Progenitor cell of endocrine pancreas (in vitro differentiated cells): ENCODE measurements at places on chromosomes 7 and 10.

DNA sequence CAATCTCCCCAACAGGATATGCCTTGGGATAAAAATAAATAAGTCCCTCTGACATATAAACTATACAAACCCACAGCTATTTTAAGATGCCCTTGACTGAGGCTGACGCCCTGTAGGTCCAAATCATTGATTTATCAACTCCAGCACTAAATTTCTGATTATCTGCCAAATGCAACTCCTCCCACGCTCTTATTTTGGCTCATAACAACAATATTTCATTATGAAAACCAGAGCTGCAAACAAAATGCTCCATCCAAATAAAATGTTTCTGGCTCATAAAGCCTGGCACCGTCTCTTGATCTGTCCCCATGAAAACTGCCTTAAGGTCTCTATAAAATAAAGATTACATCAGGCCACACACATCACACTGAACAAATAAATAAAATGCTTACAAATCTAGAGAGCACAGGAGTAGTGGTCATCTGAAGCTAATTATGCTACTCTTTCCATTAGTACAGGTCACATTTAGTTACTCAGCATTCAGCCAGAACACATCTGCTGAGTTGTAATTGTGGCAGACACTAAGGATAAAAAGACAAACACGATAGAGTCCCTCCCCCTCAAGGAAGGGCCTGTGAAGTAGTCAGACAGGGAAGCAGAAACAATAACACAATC, 28.8 kb downstream of the CACUL1 start:
- no peaks in the 10 kb centered on the region for H3K27me3 ChIP-seq
- peak overlapping the region; percentile 23 for H3K27ac ChIP-seq
- DNase-seq: no peak
- no peaks in the 10 kb centered on the region for H3K36me3 ChIP-seq
- H3K4me1 ChIP-seq: peaks cover 25% of the 10 kb centered on the region
- H3K4me3 ChIP-seq: no peak overlapping the region

- H3K4me1 ChIP-seq: peaks cover 12% of the 10 kb centered on the region
- H3K27ac ChIP-seq: no peak overlapping the region
- H3K4me3 ChIP-seq: no peak overlapping the region
- DNase-seq: no peak
Observed at GRCh38 chr10:53260213-53260612, 487.6 kb upstream of the MBL2 start.

DNA sequence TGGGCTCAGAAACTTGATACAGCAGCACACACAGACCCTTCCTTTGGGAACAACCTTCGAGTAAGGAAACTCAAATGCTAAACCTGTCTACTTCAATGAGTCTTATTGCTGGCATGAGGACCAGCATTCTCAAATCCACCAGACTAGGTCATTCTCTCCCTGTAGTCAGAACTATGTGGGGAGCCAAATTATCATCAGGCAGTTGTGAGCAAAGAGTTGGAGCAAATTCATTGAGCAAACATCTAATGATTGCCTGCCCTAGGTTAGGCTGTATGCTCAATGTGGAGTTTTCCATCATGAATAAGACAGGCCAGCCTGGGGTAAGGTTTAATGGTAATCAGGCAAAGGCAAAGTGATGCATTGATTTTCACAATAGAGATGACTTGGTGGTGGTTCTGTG, 3.6 kb downstream of the EPDR1 start:
- H3K36me3 ChIP-seq: peaks cover 1% of the 10 kb centered on the region
- no peak overlapping the region for H3K4me3 ChIP-seq
- DNase-seq: no peak
- H3K27me3 ChIP-seq: peaks cover 42% of the 10 kb centered on the region

- H3K27me3 ChIP-seq: no peaks in the 10 kb centered on the region
- peak overlapping the region; percentile 14 for H3K4me3 ChIP-seq
- peak overlapping the region; percentile 99 for H3K27ac ChIP-seq
- peaks cover 40% of the 10 kb centered on the region for H3K4me1 ChIP-seq
Observed at GRCh38 chr10:3850999-3851937, 66.3 kb upstream of the KLF6 start.

DNA sequence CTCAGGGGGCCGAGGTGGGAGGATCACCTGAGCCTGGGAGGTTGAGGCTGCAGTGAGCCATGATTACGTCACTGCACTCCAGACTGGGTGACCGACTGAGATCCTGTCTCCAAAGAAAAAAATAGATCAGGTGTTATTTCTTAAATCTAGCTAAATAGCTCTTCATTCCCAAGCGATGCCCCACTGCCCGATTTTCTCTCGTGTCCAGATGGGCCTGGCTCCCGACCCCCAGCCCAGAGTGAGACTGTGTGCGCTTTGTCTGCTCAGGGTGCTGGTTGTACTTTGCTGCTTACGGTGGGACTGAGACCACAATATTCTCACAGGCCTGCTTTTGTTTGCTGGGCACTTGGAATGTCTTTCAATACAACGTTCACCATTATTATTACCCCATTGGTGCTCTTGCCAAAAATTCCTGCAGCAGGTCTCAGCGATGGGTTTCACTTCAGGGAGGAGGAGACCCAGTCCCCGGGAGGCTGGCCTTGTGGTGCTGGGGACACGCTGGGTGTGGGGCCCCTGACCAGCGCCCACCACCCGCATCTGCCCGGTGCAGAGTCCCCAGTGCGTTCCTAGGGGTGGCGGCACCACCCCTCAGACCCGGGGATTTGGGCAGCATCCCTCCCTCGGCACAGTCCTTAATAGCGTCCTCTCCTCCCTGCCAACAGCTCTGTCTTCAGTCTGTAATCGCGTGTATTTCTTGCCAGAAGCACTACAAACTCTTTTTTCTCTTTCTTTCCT, 20.4 kb upstream of the DPYSL4 start:
- H3K27me3 ChIP-seq: peaks cover 46% of the 10 kb centered on the region
- no peak for DNase-seq
- H3K4me3 ChIP-seq: no peak overlapping the region
- H3K4me1 ChIP-seq: no peaks in the 10 kb centered on the region
- no peaks in the 10 kb centered on the region for H3K36me3 ChIP-seq

- H3K4me1 ChIP-seq: peaks cover 22% of the 10 kb centered on the region
- peak overlapping the region; percentile 45 for H3K4me3 ChIP-seq
- no peaks in the 10 kb centered on the region for H3K27me3 ChIP-seq
- no peaks in the 10 kb centered on the region for H3K36me3 ChIP-seq
- DNase-seq: no peak
- peak overlapping the region; percentile 64 for H3K27ac ChIP-seq
Observed at GRCh38 chr10:126839094-126839761, 66.0 kb upstream of the DOCK1 start.

DNA sequence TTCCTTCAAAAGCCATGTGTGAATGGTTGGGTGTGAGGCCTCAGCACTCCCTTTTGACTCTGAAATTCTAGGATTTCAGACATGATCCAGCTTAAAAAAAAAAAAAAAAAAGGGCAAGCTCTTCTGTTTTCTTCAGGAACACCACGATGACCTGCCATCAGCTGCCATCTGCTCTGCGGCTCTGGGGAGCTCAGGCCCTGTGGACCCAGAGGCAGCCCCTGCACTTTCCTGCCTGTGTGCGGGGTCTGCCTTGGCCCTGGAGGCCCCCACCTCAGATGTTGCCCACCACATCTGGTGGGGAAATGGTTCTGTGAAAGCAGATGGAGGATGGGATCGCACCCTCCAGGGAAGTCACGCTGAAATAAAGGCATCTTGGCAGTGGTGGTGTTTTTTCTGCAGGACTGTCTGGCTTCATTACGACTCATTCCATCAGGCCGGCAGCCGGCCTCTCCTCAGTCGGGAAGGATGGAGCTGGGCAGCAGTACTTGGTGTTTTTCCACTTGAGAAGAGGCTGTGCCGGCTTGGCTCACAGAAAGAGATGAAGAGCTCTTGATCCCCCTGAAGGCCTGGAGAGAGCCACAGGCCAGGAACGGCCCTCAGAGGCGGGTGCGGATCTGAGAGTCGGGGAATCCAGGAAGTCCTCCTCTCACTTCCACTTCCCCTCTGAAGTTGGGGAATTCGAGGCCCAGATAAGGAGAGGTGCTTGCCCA, 66.1 kb upstream of the AQP1 start:
- H3K27me3 ChIP-seq: no peaks in the 10 kb centered on the region
- peaks cover 6% of the 10 kb centered on the region for H3K4me1 ChIP-seq
- no peak overlapping the region for H3K4me3 ChIP-seq
- DNase-seq: no peak

DNA sequence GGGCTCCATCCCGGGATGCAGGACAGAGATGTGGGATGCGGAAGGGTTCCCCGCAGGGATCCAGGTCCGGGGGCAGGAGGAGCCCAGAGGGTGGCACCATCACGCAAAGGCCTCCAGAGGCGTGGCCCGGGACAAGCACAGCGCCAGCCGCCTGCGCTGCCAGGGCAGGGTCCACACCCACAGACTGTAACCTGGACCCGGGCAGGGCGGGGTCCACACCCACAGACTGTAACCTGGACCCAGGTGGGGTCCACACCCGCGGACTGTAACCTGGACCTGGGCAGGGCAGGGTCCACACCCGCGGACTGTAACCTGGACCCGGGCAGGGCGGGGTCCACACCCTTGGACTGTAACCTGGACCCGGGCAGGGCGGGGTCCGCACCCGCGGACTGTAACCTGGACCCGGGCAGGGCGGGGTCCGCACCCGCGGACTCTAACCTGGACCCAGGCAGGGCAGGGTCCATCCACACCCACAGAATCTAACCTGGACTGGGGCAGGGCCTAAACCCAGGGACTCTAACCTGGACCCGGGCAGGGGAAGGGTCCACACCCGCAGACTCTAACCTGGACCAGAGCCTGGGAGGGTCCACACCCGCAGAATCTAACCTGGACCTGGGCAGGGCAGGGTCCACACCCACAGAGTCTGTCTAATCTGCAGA, 37.5 kb upstream of the SUN1 start:
- DNase-seq: no peak
- no peaks in the 10 kb centered on the region for H3K27me3 ChIP-seq
- no peak overlapping the region for H3K4me3 ChIP-seq
- no peaks in the 10 kb centered on the region for H3K4me1 ChIP-seq
- no peak overlapping the region for H3K27ac ChIP-seq
- H3K36me3 ChIP-seq: peaks cover 28% of the 10 kb centered on the region

- H3K27me3 ChIP-seq: no peaks in the 10 kb centered on the region
- no peak overlapping the region for H3K27ac ChIP-seq
- H3K36me3 ChIP-seq: no peaks in the 10 kb centered on the region
- no peak for DNase-seq
Observed at GRCh38 chr7:46003161-46003560, 82.1 kb upstream of the IGFBP3 start.

GRCh38 chr10:129842031-129842430, 122.0 kb downstream of the EBF3 start:
- H3K4me1 ChIP-seq: no peaks in the 10 kb centered on the region
- peaks cover 94% of the 10 kb centered on the region for H3K27me3 ChIP-seq
- DNase-seq: no peak
- no peak overlapping the region for H3K4me3 ChIP-seq
- no peak overlapping the region for H3K27ac ChIP-seq

GRCh38 chr7:14195871-14196270, 206.4 kb upstream of the ETV1 start:
- DNase-seq: no peak
- H3K4me1 ChIP-seq: no peaks in the 10 kb centered on the region
- H3K36me3 ChIP-seq: no peaks in the 10 kb centered on the region
- no peak overlapping the region for H3K27ac ChIP-seq
- no peak overlapping the region for H3K4me3 ChIP-seq

DNA sequence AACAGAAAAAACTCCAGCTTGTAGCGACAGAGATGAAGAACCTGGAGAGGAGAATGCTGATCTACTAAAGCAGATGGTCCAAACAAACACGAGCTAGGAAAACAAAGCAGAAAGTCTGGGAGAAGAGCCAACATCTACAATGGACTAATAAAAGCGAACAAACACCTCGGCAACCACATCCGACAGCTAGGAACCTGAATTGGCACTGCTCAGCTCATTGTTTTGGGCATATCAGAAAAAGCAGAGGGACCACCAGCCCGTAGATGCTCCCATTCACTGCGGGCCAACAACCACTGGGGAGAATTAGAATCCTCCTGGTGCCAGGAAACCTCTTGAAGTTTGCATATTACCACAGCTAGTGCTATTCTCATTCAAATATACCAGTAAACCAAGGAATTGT, 204.7 kb downstream of the NXPH1 start:
- no peaks in the 10 kb centered on the region for H3K4me1 ChIP-seq
- no peak overlapping the region for H3K27ac ChIP-seq
- no peak overlapping the region for H3K4me3 ChIP-seq
- H3K36me3 ChIP-seq: no peaks in the 10 kb centered on the region

GRCh38 chr10:2509081-2509531, 558.2 kb upstream of the PFKP start:
- H3K36me3 ChIP-seq: no peaks in the 10 kb centered on the region
- no peak overlapping the region for H3K27ac ChIP-seq
- no peak for DNase-seq
- no peak overlapping the region for H3K4me3 ChIP-seq
- H3K4me1 ChIP-seq: peaks cover 8% of the 10 kb centered on the region

- H3K27ac ChIP-seq: no peak overlapping the region
- H3K27me3 ChIP-seq: peaks cover 11% of the 10 kb centered on the region
- H3K36me3 ChIP-seq: no peaks in the 10 kb centered on the region
- no peak overlapping the region for H3K4me3 ChIP-seq
- no peaks in the 10 kb centered on the region for H3K4me1 ChIP-seq
Observed at GRCh38 chr10:89001729-89002072, 11.1 kb downstream of the FAS start.

DNA sequence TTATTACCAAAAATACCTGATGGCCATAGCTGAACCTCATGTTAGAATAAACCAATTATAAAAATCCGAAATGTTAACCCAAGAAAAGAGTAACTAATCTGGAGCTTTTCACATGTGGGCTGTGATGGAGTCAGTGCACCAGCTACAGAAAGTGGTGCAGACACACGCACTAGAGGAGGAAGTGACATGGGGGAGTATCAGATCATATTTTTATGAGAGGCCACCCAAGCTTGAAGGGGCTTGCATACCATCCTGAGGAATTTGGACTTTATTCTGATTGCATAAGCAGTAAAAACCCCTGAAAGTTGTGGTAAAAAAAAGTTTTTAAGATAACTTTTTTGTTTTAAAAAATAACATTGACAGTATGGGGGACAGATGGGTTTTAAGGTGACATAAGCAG, 1148.5 kb upstream of the CELF2 start:
- H3K36me3 ChIP-seq: no peaks in the 10 kb centered on the region
- no peak overlapping the region for H3K4me3 ChIP-seq
- H3K27ac ChIP-seq: no peak overlapping the region

- peaks cover 56% of the 10 kb centered on the region for H3K27me3 ChIP-seq
- no peak overlapping the region for H3K27ac ChIP-seq
- H3K4me3 ChIP-seq: no peak overlapping the region
- no peak for DNase-seq
- H3K36me3 ChIP-seq: no peaks in the 10 kb centered on the region
Observed at GRCh38 chr7:151808400-151809145, 68.3 kb downstream of the PRKAG2 start.

- no peak for DNase-seq
- H3K4me3 ChIP-seq: no peak overlapping the region
- peaks cover 20% of the 10 kb centered on the region for H3K4me1 ChIP-seq
- H3K27me3 ChIP-seq: no peaks in the 10 kb centered on the region
- peaks cover 4% of the 10 kb centered on the region for H3K36me3 ChIP-seq
- peak overlapping the region; percentile 71 for H3K27ac ChIP-seq
Observed at GRCh38 chr10:95346715-95347401, 56.1 kb upstream of the PDLIM1 start.

DNA sequence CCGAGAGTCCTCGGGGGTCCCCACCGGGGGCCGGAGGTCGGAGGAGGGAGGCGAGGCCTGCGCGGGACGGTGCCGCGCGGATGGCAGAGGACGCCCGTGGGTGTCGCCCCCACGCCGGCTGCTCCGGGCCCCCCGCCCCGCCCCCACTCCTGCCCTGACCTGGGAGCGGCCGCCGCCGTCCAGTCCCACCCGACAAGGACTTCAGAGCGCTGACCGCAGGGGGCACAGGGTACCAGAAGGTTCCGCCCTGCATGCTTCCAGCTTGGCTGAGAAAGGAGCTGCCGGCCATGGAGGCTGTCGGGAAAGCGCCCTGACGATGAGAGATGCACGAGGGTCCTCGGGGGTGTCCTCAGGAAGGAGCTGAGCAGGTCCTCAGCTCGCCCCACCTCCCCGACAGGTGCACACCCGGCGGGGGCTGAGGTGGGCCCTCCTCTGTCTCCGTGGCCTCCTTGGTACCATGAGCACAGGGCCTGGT, 57.0 kb upstream of the DNAJB6 start:
- no peak for DNase-seq
- no peaks in the 10 kb centered on the region for H3K27me3 ChIP-seq
- no peak overlapping the region for H3K4me3 ChIP-seq
